ENCODE measurements at places on chromosomes 3 and 15. TPM values are rescaled to one million over a fixed set of nuclear protein-coding genes. Genes with fewer than 3 reads are reported as not detected.

Gene TM6SF1
- total RNA-seq = 10.4 TPM

Gene LTK
- total RNA-seq = 0.91 TPM

Gene GP9
- total RNA-seq = not detected

Gene C3orf52
- total RNA-seq = 5.2 TPM

Gene MEF2A
- 82.2 TPM for total RNA-seq

Gene CTNNB1
- 329 TPM for total RNA-seq

Gene FETUB
- not detected for total RNA-seq

Gene PLOD2
- 66.0 TPM for total RNA-seq

Gene AHSG
- not detected for total RNA-seq

Gene BFSP2
- 0.41 TPM for total RNA-seq

Gene ESYT3
- total RNA-seq = 5.3 TPM

Gene CYP8B1
- 10.4 TPM for total RNA-seq

Gene SPINK8
- not detected for total RNA-seq
